Putamen (tissue), 1 donor: ENCODE measurements at places on chromosomes 2 and 18.

DNA sequence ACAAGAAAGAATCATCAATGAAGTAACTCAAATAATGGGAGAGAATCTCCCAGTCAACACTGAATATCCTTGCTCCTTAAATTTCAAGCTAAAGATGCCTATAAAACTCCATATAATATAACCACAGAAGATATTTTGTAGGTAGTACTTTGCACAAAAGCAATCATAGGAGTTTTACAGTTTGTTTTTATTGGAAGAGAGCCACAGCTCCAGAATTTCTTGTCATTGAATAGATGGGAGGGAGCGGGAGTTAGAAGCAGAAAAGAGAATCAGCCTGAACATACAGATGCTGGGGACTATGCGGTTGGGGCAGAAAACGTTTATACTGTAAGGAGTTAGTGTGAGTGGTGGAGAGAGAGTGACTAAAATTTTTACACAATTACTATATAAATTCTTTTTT lies 18.3 kb upstream of the SMAD4 start:
- no peak for DNase-seq

- DNase-seq: no peak
Measured at GRCh38 chr2:200329798-200330197, 23.3 kb downstream of the SPATS2L start.

- no peak for DNase-seq
Measured at GRCh38 chr2:17226941-17227490, 291.2 kb downstream of the RAD51AP2 start.

GRCh38 chr2:100057901-100058261 lies 84.5 kb downstream of the AFF3 start:
- DNase-seq: no peak

DNA sequence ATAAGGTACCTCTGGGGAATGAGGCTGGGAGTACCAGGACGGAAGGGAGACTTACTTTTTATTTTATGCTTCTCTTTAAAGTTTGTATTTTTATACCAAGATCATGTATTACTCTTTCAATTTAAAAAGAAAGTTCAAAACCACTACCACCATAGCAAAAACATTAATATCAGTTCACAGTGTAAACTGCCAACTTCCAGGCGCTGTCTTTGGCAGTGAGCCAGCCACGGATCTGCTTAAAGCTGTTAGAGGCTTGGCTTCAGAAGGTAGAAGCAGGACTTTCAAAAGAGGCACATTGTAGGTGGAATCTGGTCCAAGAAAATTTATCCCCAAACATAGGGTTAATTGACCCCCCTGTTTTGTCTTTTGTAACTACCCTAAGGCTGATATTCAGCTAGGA lies 74.8 kb downstream of the B3GNT2 start:
- DNase-seq: no peak

- DNase-seq: peak; percentile 56
Measured at GRCh38 chr2:15844211-15844801, 96.0 kb upstream of the MYCN start.

GRCh38 chr18:52339891-52340371 lies at the start of gene DCC:
TSS of gene DCC (plus strand) at chr18:52340197. CDS start at chr18:52340788, 591 bp downstream.
- peak; percentile 79 for DNase-seq

- no peak for DNase-seq
Measured at GRCh38 chr2:15222856-15223255, 338.3 kb downstream of the NBAS start.

DNA sequence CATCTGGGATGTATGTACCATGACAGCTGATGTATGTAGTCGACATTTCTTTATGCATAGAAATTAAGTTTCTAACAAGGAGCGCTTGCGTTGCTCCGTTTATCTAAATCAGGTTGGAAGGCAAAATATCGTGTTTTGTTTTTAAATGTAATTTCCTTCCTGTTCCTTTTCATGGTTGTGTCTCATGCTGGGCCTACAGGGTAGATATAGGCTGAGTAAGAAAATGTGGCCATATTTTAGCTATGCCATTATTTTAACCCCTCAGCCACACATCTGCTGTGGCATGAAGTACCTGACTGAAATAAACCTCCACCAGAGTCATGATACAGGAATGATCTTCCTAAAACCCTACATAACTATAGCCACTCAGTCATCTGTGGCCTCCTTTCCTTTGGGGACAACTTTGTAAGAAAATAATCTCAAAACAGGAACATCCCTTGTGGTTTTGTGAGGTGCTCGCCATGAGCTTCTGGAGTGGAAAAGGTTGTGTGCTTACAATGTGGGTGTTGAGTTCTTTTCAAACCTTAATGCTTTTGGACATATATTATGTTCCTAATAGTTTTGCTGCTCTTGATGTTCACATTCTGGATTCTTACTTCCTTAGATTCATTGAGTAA lies 214.3 kb downstream of the FAM210A start:
- DNase-seq: no peak

- no peak for DNase-seq
Measured at GRCh38 chr2:134862674-134863073, 24.3 kb downstream of the ACMSD start.

DNA sequence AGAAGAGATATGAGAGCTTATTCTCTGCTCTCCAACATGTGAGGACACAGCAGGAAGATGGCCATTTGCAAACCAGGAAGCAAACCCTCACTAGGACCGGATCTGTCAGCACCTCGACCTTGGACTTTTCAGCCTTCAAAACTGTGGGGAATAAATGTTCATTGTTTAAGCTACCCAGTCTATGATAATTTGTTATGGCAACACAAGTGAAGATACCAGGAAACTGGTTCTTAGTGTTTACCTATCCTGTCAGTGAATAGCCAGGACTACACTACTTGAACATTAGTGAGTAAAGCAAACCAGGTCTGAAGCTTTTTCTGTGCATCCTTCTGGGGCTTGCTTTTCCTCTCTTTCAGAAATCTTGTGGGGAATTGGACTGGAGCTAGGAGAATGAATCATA lies 44.4 kb upstream of the BARD1 start:
- no peak for DNase-seq
